ENCODE measurements at places on chromosomes 11 and 22.

GRCh38 chr22:20786536-20786979 lies 12.6 kb downstream of the SERPIND1 start:
- DNase-seq = no peak

DNA sequence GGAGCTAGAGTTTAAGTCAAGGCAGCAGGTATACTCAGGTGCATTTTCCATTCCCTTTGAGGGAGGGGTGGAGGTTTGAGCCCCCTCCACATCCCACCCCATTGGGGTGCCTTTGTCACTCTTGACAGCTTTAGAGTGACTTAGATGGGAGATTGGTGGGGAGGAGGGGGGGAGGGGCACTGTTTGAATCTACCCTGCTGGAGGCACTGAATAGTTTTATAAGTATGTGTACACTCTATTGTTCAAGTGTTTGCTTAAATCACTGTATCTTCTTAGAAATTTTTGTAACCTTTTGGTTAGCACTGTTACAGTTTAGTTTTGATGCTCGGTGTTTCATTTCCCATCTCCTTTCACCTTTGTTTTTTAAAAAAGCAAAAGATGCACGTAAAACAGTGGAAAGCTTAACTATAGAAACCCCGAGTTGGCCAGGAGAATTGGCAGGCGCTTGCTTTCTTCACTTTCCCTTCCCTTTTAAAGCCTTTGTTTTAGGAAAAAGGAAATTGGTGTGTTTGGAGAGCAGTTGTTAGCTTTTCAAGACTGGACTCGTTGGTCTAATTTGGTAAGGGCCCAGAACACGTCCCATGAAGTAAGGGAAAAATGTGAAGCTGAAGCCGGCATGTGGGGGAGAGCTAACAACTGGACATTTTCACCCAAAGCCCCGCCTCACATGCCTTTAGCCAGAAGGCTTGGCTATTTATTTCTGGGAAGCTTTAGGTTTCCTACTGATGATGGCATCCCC lies 42.8 kb downstream of the TNRC6B start:
- DNase-seq = no peak

- DNase-seq = no peak
Measured at GRCh38 chr22:37733625-37734401, 37.0 kb downstream of the TRIOBP start.

DNA sequence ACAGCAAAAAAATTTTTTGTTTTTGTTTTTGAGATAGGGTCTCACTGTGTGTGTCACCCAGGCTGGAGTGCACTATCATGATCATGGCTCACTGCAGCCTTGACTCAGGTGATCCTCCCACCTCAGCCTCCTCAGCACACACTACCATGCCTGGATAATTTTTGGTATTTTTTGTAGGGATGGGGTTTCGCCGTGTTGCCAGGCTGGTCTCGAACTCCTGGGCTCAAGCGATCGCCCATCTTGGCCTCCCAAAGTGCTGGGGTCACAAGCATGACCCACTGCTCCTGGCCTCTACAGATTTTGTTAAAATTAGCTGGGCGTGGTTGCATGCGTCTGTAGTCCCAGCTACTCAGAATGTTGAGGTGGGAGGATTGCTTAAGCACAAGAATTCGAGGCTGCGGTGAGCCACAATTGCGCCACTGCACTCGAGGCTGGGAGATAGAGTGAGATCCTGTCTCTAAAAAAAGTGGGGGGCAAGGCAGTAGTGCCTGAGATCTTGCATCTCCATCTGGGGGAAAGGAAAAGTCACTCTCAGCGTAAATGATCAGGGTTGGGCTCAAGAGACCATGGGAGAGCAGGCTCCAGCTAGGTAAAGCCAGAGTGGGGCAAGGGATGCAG lies 10.6 kb upstream of the DGKZ start:
- DNase-seq = no peak

GRCh38 chr11:108616549-108616948 lies 23.0 kb upstream of the EXPH5 start:
- peak; percentile 69 for DNase-seq

DNA sequence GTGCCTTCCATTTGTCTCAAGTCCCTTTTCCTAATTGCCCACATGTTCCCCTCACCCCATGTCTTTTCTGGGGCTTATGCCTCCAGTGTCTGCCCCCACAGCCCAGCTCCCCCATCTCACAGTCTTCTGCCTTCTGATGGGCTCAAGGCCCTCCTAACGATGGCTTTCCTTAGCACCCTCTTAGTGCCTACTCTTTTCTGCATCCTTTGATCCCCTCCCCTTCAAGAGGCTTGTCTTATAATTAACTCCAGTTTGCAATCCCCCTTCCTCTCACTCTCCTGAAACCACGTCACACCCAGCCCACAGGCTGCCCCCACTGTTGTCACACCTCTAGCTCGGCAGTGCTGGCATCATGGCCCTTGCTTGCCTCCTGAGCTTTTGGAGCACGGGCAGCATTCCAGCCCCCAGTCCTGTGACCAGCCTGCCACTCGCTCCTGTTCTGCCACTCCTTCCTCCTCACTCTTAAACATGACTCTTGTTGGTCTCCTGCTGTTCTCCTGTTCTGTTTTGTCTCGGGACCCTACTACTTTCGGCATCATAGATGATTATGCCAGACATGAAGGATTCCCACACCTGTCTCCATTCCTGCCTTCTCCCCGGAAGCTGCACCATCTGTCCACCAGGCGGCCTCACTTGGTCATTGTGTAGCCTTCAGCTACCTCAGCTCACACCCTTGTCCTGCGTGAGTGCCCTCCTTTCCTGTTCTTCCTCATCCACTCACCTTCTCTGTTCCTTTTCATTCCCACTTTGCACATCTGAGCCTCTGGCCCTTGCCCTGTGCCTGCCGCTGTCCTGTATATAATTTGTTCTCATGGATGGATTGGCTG lies 26.1 kb downstream of the UBE2L3 start:
- no peak for DNase-seq

- no peak for DNase-seq
Measured at GRCh38 chr22:50584106-50585096, 1.8 kb upstream of the CHKB start.

GRCh38 chr11:114977651-114978050 lies 299.3 kb downstream of the NXPE2 start:
- no peak for DNase-seq

DNA sequence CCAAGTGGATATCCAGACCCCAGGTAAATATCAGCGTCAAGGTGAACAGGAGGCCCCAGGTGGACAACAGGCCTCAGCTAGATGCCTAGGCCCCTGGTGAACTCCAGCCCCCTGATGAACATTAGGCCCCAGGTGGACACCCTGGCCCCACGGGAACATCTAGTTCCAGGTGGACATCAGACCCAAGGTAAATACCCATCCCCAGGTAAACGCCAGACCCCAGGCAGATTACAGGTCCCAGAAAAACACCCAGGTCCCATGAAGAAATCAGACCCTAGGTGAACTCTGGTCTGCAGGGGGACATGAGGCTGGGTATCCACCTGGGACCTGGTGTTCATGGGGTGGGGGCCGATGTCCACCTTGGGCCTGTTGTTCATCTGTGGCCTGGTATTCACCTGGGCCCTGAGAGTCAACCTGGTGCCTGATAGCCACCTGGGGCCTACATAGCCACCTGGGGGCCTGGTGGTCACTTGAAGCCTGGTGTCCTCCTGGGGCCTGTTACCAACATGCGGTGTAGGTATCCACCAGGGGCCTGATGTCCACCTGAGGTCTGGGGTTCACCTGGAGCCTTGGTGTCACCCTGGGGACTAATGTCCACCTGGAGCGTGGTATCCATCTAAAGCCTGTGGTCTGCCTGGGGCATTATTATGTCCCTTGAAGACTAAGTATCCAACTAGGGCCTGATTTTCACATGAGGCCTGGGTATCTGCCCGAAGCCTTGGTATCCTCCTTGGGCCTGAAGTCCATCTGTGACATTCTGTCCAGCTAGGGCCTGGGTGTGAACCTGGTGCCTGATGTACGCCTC lies 56.8 kb upstream of the SEPTIN5 start:
- no peak for DNase-seq

DNA sequence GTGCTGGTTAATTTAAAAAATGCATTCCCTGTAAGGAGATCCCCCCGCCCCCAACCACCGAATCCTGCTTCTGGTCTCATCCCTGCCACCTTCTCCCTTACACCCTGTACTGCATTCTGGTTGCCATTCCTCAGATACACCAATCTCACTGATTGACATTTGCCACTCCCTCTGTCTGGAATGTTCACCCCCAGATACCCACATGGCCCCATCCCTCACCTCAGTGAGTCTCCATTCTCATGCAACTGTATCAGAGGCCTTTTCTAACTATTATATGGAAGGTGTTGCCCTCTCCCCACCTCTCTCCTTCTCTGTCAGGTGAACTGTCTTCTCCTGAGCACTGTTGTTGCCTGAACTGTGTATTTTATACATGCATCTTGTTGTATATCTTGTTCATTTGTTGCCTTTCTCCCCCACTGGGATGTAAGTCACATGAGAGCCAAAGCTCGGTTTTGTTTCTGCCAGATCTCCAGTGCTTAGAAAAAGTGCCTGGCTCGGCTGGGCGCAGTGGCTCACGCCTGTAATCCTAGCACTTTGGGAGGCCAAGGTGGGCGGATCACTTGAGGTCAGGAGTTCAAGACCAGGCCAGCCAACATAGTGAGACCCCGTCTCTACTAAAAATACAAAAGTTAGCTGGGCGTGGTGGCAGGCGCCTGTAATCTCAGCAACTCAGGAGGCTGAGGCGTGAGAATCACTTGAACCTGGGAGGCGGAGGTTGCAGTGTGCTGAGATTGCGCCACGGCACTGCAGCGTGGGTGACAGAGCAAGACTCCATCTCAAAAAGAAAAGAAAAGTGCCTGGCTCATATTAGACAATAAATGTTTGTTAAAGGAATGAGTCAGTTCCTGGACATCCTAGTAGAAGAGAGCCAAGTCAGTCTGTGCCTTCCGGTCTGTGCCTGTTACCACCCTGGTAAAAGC lies 61.0 kb downstream of the TNRC6B start:
- DNase-seq = peak; percentile 76

- no peak for DNase-seq
Measured at GRCh38 chr11:31477528-31478222, 31.7 kb downstream of the IMMP1L start.

- DNase-seq = peak; percentile 12
Measured at GRCh38 chr11:44992181-44992582, 41.5 kb upstream of the TP53I11 start.

DNA sequence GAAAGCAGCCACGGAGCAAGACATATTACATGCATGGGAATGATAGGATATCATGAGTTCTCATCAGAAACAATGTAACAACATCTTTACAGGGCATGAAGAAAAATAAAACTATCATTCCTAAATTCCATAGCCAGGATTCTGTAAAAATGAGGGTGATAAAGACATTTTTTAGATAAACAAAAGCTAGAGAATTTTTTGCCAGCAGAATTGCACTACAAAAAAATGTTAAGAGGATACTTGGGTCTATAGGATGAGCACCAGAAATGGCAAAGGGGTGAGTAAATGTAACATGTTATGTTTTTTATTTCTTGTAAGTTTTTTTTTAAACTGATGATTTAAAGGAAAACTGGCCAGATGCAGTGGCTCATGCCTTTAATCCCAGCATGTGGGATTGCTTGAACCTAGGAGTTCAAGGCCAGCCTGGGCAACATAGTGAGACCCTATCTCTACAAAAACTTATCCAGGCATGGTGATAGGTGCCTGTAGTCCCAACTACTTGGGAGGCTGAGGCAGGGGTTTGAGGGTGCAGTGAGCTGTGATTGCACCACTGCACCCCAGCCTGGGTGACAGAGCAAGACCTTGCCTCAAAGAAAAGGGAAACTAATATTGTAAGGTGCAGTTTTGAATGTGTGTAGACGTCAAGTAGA lies 33.2 kb downstream of the TBX1 start:
- DNase-seq = no peak

DNA sequence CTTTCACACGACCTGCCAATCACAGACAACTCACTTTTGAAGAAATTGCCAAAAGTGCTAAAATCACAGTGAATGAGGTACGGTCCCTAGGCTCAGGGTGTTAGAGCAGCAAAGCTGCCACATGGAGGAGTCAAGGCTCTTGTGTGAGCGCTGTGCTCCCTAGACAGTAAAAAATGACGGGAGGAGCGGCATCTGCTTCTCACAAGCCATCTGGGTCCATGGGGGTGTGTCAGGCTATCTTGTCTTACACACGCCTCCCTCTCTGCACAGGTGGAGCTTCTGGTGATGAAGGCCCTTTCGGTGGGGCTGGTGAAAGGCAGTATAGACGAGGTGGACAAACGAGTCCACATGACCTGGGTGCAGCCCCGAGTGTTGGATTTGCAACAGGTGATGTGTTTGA lies 14.8 kb downstream of the PSMD13 start:
- no peak for DNase-seq

DNA sequence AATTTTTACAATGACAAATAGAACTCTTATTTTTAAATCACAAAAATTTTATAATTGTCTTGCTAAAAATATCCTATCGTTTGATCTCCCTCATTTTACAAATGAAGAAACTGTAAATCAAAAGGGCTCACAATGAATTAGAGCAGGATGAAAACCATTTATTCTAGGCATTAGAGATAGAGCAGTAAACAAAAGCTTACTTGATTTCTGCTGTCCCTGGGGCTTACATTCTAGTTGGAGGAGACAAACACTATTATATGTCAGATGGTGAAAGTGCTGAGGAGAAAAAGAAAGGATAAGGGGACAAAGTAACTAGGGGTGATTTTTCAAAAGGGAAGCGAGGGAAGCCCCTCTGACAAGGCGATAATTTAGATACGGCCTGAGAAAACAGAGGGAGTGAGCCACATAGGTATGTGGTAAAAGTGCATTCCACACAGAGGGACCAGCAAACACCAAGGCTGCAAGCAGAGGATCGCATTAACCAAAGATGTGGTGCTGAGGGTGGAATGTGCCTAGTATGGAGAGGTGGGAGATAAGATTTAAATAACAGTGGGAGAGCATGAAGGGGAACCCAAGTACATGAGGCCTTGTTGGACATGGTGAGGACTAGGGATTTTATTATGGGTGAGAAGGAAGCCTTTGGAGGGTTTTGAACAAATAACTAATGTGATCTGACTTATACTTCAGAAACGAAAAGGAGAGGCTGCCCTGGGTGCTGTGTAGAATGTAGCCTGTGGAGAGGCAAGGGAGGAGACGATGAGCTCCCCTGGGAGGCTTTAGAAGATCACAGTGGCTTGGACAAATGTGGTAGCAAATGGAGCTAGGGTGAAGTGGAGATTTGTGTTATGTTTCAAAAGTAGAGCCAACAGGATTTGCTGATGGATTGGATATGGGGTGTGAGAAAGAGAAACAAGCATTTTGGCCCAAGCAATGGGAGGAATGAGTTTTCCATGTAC lies 62.1 kb downstream of the PDHX start:
- no peak for DNase-seq

DNA sequence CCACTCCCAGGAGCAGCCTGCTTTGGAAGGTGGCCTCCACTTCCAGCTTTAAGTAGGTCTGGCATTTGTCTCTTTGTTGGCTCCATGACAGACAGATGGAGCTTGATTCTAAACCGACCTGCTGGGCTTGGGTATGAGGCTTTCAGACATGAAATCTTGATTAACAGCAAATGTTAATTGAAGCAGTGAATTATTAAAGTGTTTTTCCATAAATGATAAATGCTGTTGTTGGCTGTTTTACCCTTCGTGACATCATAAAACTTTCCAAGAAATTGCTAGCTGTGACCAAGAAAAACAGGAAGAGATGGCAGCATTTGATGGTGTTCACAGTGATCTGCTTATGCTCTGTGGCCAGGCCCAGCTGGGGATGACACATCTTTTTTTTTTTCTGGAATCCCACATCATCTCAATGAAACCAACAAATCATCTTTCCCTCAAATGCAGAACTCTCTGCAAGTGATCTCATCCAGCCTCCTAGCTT lies 66.1 kb downstream of the RBMXL2 start:
- DNase-seq = peak; percentile 75

GRCh38 chr11:44507491-44507890 lies 58.0 kb upstream of the CD82 start:
- no peak for DNase-seq

- no peak for DNase-seq
Measured at GRCh38 chr11:120289426-120289825, 35.7 kb upstream of the TLCD5 start.
